ENCODE measurements at places on chromosomes 2 and 18.

GRCh38 chr2:158817588-158817987, 22.5 kb downstream of the DAPL1 start:
- no peak for DNase-seq

- no peak for DNase-seq
Measured at GRCh38 chr2:238005528-238005927, 38.7 kb downstream of the UBE2F start.

DNA sequence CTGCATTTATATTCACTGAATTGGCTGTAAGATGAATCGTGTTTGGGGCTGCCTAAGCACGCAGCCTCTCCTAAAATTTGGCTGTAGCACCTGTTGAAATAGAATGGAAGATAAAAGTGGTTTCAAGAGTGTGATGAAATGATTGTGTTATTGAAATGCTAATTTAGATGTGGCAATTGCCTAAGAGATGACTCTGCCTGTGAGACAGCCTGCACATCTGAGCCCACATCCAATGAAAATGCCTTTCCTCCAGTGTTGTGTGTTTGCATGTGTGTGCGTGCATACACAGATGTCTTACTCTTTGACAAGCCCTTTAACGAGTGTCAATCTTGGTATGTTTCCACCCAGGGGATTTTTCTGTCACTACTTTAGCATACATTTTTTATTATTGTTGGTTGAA, 346.9 kb downstream of the MEIS1 start:
- DNase-seq = no peak

- DNase-seq = no peak
Measured at GRCh38 chr2:181973171-181973783, 12.4 kb upstream of the PPP1R1C start.

- no peak for DNase-seq
Measured at GRCh38 chr2:150909090-150909489, 352.6 kb downstream of the RBM43 start.

- peak; percentile 8 for DNase-seq
Measured at GRCh38 chr2:208783184-208783583, 376.6 kb downstream of the PTH2R start.

- peak; percentile 82 for DNase-seq
Measured at GRCh38 chr2:54106631-54107454, 8.6 kb upstream of the ACYP2 start.

- DNase-seq = peak; percentile 69
Measured at GRCh38 chr18:22170421-22171257, 1.2 kb downstream of the GATA6 start.

DNA sequence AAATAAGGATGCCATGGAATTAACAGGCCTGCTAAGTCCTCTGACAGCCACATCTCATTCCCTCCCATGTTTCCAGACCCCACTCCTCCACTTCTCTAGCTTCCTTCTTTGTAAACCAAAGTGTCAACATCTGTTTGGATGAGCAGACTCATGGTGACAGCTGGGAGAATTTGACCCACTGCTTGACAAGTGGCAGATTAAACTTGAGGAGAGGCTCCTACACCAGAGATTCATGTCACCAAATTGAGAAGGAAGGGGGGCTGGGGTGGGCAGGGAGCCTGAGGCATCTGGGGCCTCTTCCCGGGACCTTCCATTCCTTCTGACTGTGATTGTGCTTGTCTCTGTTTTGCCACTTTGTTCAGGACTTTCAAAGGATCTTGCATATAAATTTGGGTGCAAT, 41.0 kb upstream of the IGFBP5 start:
- DNase-seq = no peak

- no peak for DNase-seq
Measured at GRCh38 chr2:10939058-10939457, 27.3 kb downstream of the KCNF1 start.

DNA sequence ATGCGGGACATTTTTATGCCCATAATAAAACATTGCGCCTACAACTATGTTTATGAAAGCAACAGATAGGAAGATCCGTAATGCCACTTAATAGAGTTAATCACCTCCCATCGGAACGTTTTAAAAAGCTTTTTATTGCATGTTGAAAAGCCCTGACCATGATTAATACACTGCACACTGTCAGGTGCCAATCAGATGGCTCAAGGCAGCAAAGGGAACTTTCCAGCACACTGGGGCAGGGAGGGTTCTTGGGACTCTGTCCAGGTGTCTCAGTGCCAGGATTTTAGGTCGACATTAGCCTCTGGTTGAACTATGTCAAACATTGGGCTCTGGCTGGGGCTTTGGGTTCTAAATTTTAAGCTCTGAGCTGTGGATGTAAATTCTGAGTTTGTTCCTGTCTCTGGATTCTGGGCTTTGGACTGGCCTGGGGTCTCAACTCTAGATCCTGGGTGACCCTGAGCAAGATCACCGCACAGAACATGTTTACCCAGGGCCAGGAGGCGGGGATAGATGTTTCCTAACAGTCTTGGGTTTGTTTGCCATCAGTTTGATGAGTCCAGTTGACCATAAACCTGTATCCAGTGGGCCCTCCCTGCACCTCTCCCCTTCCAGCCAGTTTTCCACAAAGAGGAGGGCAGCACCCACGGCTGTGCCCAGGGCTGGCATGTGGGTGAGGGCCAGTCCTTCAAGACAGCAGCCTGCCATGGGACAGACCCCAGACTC, 262.7 kb downstream of the ATAD2B start:
- DNase-seq = no peak

GRCh38 chr2:41488888-41489287, 558.9 kb upstream of the PKDCC start:
- no peak for DNase-seq

GRCh38 chr18:31624892-31625640, 33.4 kb downstream of the TTR start:
- no peak for DNase-seq

- no peak for DNase-seq
Measured at GRCh38 chr2:28623582-28624405, 127.8 kb upstream of the PPP1CB start.

GRCh38 chr18:55121397-55122170, 162.3 kb upstream of the CCDC68 start:
- no peak for DNase-seq

DNA sequence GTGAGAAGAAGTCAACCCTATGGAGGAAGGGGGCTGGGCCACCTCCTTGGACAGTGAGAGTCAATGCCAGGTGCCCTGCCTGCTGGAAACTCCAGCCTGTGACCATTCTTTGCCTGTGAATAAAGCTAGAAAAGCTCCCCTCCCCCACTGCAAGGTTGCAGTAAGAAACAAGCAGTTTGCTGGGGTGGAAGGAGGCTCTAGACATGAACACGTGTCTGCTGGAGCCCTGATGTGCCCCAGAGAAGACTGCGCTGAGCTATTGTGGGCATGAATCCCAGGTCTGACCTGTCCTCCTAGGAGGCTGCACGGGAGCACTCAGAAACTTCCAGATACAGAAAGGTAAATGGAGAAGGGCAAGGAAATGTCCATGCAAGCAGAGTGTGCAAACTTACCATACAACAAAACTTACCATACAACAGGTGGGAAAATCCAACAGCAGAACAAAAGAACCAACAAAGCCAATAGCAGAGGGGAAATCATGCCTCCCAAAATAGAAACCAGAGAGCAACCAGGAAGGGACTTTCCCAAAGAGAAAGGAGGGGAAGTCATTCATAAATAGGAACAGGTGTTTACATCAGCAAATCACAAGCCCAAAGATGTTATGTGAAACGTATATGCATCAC, 278.7 kb downstream of the BCL2 start:
- no peak for DNase-seq

DNA sequence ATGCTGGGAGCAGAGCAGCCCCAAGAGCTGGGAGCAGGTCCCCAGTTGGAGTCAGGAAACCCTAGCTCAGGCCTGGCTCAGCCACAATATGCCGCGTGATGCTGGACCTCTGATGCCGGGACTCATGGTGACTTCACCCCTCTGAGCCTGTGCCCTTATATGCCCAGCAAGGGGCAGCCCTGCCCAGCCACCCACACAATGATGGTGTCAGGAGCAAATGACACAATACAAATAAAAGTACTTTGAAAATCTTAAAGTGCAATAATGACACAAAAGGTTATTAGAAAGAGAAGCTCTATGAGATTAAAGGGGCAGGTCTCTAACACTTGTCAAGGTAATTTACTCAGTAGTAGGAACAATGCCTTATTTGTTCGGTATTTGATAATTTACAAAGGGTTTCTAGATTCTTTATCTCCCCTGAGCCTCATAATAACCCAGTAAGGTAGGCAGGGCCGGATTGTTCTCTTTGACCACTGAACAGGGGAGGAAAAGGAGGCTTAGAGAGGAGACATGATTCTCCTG, 18.3 kb upstream of the KIF3C start:
- peak; percentile 75 for DNase-seq

GRCh38 chr18:46832849-46833248, 76.0 kb upstream of the ST8SIA5 start:
- DNase-seq = no peak

DNA sequence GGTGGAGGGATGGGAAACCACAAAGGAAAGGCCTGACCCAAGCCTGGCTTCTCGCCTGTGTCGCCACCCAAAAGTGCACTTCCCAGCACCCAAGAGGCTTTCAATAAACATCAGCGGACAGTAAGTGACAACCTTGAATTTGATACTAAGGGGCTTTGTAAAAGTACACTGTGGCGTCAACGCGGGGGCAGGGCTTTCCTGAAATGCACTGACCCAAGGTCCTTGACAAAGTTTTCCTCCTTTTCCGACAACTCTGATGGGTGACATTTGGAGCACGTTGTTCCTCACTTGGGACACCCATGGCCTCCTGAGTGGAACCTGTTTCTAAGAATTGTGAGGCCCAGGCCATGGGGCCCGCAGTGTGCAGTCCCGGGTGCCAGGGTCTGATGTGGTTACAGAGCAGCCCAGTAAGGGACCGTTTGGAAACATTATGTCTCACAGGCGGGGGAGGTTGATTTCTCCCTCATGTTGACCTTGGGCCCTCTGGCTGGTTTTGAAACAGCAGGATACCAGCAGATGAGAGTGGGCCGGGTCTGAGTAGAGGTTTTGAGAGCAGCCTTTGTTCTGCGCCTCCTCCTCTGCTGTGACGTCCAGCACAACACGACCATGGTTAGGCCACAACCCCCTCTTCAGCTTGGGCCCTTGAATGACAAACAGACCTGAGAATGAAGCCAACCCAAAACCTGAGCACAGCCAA, 2.8 kb upstream of the ZBTB14 start:
- no peak for DNase-seq

DNA sequence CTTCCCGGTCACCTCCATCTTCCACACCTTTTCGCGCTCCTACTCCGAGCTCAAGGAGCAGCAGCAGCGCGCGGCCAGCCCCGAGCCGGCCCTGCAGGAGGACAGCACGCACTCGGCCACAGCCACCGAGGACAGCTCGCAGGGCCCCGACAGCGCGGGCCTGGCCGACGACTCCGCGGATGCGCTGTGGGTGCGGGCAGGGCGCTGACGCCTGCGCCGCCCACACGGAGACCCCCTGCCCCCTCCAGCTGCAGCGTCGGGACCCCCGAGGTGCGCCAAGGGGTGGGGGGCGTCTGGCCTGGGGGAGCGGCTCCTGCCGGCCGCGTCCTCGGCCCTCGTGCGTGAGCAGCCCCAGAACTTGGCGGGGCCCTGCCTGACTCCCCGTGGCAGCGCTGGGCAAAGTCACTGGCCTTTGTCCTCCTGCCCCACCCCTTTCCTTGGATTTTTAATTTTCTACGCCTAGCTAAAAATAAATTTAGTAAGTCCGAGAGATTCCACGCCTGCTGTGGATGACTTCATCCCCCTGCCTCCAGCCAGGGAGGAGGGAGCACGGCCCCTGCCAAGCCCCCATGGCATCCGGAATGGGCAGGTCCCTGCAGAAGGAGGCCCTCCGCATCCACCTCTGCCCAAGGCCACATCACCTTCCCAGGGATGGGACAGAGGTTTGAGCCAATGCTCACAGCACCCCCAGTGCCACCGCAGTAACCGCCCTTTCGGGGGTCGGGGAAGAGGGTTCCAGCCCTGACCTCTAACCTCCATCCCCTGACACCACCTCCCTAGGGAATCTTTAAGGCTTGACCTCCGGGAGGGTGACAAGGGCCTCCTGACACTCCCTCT, 51.6 kb downstream of the SLC66A2 start:
- DNase-seq = no peak

DNA sequence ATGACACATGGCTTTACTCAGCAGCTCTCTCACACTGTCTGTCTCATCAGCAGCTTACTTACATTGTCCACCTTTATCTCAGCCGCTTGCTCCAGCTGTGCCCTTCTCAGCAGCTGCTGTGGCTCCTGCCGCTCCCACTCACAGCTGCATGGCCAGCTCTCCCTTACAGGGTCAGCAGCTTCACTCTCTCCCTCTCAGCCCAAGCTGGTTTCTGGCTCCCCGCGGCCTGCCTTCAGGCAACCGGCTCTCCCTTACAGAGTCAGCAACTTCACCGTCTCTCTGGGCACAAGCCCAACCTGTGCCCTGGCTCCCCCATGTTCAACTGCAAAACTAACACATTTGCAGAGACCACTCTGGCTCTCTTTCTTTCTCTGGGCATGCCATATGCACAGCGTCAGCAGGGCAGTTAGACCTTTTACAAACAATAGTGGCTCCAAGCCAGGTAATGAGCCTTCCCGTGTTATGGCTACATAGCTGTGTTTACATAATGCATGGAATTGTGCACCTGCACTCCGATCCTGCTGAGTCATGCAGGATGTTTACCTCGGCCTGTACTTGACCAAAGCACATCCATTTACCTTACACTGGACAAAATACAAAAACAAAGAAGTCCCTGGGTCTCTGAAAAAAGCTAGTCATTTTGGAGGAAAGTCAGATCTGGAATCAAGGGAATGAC, 167.3 kb downstream of the DOK6 start:
- DNase-seq = no peak

DNA sequence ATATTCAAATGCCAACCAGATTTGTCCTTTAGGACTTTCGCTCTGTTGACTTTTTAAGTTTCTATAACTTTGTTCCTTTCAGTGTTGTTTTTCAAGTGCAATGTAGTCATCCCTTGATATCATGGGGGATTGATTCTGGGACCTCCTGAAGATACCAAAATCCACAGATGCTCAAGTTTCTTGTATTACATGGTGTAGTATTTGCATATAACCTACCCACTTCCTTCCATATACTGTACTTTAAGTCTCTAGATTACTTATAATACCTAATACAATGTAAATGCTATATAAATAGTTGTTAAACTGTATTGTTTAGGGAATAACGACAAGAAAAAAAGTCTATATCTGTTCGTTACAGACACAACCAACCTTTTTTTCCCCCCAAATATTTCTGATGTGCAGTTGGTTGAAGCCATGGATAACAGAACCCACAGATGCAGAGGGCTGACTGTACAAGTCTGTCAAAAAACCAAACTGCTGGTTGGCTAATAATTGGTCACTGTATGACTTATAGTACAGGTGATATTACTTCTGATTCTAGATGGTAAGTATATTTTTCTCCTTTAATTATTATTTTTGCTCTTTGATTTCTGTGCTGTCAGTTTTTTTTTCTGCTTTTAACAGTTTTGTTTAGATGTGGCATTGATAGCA, 201.7 kb upstream of the STON1 start:
- DNase-seq = no peak

GRCh38 chr2:240523451-240524281, 34.1 kb downstream of the ANKMY1 start:
- no peak for DNase-seq
